ENCODE measurements at places on chromosomes 16 and 17.
A peak's percentile ranks its signal among the peaks of the same experiment; 100 is the strongest.

GRCh38 chr16:51567911-51568310 is 416.8 kb upstream of the SALL1 start:
- DNase-seq: no peak

GRCh38 chr17:51481370-51481769 is 221.0 kb downstream of the UTP18 start:
- DNase-seq: no peak

GRCh38 chr17:31494259-31495021 is 103.0 kb downstream of the RAB11FIP4 start:
- peak; percentile 88 for DNase-seq

- no peak for DNase-seq
These were observed 31.9 kb upstream of the PHAF1 start for GRCh38 chr16:67077871-67078270.

- no peak for DNase-seq
These were observed 37.5 kb downstream of the WWP2 start for GRCh38 chr16:69799611-69800031.

DNA sequence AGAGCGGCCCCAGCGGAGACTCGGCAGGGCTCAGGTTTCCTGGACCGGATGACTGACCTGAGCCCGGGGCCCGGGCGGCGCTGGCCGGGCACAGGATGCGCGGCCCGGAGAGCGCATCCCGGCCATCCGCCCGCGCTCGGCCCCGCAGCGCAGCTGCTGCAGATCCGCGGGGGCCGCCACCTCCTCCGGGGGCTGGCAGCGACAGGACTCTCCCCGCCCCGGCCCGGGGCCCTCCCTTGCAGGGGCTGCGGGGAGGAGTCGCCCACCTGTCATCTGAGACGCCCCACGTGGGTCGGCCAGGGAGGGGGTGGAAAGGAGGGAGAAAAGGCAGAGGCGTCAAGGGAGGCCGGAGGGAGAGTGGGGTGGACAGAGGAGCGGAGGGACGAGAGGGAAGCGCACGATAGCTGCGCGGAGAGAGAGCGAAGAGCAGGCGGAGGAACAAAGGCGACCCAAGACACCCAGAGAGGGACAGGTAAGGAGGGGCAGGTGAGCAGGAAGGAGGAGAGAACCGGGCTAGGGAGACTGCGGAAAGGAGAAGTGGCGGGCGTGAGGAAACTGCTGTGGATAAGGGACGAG is 471 bp upstream of the PRKAR1A start:
- DNase-seq: peak; percentile 66
